ENCODE measurements at places on chromosomes 5 and 9.

DNA sequence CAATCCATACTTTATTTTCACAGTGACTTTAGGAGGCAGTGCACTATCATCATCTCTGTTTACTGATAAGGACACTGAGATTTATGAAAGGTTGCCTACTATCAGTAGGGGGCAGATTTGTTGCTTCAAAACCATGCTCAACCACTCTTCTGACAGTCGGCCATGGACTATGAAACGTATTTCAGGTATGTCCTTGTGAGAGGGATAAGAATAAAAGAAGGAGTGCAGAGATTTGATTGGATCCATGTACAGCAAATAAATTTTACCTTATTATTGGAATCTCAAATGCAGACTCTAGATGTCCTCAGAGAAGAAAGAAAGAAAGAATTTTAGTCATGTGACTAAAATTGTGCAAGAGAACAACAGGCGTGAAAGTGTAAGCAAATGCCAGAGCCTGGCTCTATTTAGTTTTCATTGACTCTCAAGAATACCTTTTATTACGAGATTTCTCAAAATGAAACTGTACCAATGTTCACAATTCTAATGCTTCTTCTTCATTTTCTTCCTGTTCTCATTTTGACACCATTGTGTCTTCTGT lies 296.6 kb upstream of the RASA1 start:
- peak; percentile 11 for DNase-seq

GRCh38 chr9:136614967-136615623 lies 47.6 kb upstream of the EGFL7 start:
- DNase-seq, result no peak

GRCh38 chr5:149455889-149456409 lies 76.9 kb upstream of the IL17B start:
- DNase-seq, result peak; percentile 49

- peak; percentile 12 for DNase-seq
Observed at GRCh38 chr5:127723571-127723970, 20.4 kb downstream of the CCDC192 start.

- DNase-seq, result no peak
Observed at GRCh38 chr9:96331236-96331947, 29.4 kb upstream of the HSD17B3 start.

DNA sequence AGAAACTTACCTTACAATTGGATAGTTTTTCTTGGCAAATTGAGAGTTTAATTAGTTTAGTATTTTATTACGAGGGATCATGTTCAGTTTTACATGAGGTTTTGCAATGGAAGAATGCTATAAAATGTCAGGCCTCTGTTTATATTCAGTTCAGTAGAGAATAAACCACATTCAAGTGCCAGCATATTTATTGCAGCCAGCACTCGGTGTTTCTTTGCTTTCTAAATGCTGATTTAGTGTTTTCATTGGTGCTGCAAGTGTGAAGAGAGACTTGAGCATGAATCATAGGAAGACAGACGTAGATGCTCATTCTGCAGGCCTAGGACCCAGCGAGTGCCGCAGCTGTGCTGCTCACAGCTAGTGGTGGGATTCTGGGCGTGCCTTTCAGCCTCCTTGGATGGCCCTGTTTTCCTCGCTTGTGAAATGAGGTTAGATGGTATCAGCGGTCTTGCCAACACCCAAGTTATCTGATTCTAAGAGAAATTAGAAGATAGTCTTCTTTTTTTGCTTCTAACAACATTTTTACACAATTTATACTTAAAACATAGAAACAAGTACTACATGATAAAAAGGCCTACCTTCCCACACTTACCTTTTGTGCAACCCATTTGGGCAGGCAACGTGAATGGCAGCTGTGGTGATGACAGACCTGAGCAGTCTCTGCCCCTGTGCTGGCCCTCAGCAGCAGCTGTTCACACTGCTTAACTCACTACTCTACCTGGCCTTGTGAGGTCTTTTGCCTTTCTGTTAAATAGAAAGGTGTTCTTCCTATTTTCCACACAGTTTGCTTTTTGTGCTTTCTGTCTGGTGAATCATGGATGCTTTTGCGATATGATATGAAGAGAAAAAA lies 26.8 kb upstream of the TNFAIP8 start:
- DNase-seq, result peak; percentile 69

DNA sequence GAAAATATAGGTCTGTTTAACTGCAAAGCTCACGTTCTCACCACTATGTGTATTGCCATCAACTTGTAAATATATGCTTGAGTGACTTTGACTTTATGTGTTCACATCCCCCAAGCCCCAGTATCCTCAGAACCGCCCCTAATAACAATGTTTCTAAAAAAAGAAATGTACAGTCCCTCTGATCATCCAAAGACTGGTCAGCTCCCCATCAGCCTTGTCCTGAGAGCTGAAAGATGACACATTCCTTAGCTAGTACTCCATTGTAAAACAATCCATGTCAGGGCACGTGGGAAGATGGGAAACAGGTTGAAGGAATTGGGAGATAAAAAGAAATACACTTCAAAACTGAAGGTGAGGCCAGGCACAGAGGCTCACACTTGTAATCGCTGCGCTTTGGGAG lies 279.4 kb upstream of the WWC1 start:
- no peak for DNase-seq

- no peak for DNase-seq
Observed at GRCh38 chr5:88667496-88668201, 215.3 kb downstream of the MEF2C start.

- no peak for DNase-seq
Observed at GRCh38 chr9:90851444-90851843, 49.8 kb downstream of the SYK start.

DNA sequence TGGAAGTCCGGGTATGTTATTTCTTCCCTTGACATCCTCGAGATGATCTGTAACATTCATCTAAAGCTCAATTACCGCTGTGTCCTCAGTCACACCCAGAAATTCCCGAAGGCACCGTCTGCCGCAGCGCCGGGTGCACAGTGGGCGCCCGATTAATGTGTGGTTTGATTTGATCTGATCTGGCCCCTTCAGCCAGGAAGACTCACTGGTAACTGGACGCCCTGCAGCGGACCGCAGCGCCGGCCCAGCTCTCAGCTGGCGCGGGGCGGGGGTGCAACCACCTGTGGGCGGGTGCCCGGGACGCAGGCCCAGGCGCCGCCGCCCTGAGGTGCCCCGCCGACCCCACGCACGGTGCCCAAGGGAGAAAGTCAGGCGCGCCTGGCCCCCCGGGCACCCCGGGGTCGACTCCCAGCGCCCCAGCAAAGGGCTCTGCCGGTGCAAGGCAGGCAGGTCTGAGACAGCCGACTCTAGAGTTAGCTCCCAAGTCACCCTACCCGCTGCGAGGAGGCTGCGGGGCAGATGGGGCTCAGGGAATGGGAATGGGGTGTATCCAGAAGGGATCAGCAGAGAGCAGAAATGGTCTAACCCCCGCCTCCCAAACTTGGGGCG lies 1.7 kb downstream of the EPB41L4B start:
- no peak for DNase-seq

- no peak for DNase-seq
Observed at GRCh38 chr5:158545949-158546530, 553.7 kb downstream of the EBF1 start.

DNA sequence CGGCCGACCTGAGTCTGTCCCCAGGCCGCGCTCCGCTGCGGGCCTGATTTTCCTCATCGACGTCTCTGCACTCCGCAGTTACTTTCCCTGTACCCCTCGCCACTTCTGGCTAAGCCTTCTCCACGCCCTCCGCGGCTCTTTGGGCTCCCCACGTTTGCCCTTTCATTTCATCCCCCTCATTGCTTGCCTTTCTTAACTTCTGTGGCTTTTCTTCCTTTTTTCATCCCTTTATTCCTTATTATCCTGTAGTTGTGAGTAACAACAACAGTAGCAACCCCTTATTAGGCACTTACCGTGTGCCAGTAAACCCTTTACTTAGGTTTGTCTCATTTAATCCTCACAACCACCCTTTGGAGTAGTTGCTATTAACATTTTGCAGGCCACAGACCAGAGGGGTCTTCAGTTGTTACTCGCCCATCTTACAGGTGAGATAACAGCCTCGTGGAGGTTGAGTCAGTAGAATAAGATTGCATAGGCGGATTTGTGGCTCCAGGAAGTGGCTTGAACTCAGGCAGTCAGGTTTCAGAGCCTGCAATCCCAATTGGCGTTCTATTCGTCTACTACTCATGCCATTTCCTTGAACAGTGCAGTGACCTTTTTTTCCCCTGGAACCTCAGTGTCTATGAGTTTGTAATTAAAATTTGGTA lies 724 bp downstream of the TCERG1 start:
- DNase-seq, result peak; percentile 39

GRCh38 chr5:88724201-88724600 lies 158.8 kb downstream of the MEF2C start:
- DNase-seq, result no peak

- peak; percentile 96 for DNase-seq
Observed at GRCh38 chr9:91060520-91061343, 259.1 kb downstream of the SYK start.

GRCh38 chr5:140236891-140237598 lies 62.1 kb downstream of the CYSTM1 start:
- DNase-seq, result no peak

- no peak for DNase-seq
Observed at GRCh38 chr9:1722404-1722803, 292.7 kb upstream of the SMARCA2 start.

GRCh38 chr9:131217331-131218031 lies 58.8 kb downstream of the FAM78A start:
- DNase-seq, result no peak

DNA sequence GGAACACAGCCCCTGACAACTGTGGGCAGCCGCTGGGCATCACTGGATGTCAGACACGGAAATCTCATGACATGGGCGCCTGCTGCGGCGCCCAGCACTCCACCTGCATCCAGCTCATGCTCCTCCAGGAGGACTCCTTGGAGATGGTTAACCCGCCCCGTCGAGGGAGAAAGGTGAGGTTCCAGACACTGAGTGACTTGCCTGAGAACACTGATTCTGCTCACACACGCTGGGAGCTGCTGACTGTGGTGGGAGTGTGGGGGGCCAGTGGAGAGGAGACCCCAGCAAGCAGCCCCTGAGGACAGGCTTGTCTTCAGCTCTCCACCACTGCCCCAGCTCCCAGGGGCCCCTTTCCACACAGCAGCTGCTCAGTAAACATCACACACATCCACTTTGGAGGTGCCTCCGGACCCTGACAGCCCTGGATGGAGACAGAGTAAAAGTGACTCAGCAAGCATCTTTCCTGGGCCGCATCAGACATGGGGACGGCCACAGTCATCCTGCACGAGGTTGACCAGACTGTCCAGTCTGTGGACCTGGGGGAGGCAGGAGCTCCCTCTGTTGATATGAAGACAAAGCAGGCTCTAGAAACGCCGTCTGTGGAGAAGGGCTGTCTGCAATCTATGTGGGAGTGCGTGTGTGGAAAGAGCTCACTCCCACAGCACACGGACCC lies 283.7 kb upstream of the IRX4 start:
- DNase-seq, result no peak

DNA sequence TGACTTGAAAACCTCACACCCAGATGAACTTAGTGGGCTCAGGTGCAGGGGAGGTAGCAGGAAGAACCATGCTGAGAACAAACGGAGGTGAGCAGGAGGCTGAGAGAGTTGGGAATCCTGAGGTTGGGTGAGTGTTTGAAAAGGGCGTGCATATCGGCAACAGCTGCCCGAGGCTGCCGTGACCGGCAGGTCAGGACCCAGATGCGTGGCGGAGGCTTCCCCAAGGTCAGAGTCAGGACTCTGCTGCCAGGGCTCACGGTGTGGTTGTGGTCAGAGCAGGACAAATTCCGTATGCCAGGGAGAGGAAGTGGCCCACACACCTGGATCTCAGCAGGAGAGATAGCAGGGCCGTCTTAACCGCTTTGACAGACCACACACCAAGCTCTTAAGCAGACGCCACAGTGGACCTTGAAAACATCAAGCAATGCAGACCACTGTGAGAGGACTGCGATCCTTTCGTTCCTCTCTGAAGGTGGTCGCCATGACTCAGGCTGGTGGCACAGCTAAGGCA lies 43.1 kb downstream of the ADAMTS16 start:
- DNase-seq, result no peak

- no peak for DNase-seq
Observed at GRCh38 chr9:6584881-6585597, 60.5 kb downstream of the GLDC start.

DNA sequence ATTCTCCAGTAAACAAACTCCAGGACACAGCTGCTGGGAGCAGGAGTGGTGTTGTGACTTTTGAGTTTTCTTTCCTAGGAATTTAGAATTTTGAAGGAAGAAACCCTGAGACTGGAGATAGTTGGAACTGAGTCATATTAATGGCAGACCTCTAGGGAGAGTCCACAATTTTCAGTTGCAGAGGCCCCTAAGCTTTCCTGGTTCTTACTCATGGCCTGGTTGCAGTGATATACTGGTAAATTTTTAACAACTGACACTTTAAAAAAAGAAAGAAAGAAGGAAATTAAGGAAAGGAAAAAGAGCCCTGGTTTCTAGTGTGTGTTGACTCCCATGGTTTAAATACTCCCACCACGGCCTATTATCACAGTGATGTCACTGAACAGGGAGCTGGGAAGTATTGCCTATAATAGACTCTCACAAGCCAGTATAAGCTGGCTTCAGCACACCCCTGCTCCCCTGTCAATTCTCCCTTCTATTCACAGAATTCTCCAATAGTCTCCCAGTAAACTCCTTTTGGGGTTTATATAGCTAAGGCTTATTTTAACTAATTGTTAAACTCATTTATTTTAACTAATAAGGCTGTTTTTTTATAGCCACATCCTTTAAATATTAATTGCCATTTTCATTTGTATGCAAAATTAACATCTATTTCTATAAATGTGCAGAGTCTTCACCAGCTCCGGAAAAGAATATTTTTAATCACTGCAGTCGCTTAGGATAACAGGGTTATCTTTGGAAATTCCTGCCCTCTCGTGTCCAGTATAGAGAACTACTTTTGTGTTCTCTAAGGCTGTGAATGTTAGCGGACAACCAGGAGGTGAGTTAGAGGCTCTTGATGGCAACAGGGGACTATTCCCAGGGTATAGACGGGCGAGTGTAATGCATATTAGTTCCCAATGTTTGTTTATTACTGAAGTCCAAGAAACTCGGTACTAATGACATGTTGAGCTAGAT lies 59.7 kb downstream of the GGTA1 start:
- peak; percentile 32 for DNase-seq

- DNase-seq, result no peak
Observed at GRCh38 chr5:96081276-96081858, 119.7 kb upstream of the ELL2 start.

- no peak for DNase-seq
Observed at GRCh38 chr5:11377896-11378295, 526.4 kb downstream of the CTNND2 start.

- DNase-seq, result peak; percentile 36
Observed at GRCh38 chr5:17302604-17303003, 85.2 kb downstream of the BASP1 start.

DNA sequence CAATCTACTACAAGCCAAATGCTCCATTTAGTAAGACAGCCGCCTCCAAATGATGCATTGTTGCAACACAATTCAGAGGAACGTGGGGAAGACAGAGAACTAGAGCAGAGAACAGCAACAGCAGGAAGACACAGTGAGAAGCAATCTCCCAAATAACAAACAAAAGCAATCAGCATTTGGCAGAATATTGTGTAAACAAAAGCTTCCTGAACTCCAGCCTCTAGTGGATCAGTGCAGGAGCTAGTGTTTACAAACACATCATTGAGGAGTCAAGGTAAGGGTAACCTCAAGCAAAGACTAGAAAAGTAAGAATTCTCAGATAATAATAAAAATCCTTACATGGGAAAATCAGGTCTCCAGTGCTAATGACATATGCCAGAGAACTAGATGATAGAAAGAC lies 20.6 kb downstream of the FST start:
- no peak for DNase-seq

- peak; percentile 60 for DNase-seq
Observed at GRCh38 chr5:115816226-115817081, at the start of gene CDO1. TSS of gene CDO1 (minus strand) at chr5:115816659. CDS start at chr5:115816397, 262 bp downstream.

Data from brain microvascular endothelial cell (primary cell).